ENCODE measurements at places on chromosomes 7 and 10.

DNA sequence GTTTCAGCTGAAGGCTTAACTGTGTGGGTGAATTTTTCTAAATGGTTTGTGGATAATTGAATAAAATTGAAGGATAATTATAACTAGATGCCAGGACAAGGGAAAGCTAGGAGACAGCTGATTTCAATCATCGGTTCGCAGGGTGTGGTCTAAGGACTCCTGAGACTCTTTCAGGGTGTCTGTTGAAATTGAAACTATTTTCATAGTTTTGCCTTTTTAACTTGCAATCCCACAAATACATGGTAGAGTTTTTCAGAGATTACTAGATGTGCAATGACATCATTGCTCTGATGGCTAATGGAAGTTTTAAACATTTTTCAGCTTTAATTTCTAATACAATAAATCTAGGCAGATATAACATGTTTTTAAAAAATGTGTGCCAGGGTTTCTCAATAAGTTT lies 18.5 kb downstream of the TRUB1 start:
- peak; percentile 17 for DNase-seq

DNA sequence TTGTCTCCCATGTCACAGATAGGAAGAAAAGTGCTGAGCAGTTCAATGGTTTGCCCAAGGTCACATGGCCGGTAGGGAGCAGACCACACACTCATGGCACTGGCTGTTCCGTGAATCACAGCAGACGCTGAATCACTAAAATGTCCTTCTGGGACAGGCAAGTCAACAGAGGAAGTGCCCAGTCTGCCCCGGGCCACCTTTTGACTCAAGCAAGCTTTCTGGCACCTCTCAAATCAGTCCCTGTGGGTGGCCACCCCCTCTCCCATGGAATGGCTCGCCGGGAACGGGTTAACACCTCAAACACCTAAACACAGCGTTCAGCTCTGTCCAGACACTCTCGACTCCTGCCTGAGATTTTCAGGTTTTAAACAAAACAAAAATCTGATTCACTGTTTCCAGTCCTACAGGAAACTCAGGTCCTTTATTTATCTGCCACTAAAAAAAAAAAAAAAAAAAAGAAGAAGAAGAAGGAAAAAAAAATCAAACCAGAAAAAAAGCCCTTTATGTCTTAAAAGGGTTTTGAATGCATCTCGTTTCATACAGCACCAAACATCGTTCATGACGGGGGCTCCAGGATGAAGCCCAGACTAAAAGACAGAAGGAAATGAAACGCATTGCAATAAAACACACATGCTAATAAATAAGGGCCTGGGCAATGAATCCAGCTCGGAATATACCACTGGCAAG lies 15.5 kb downstream of the CARD11 start:
- peak; percentile 38 for DNase-seq

- no peak for DNase-seq
These were observed 67.5 kb downstream of the CUX1 start for GRCh38 chr7:101884671-101885596.

DNA sequence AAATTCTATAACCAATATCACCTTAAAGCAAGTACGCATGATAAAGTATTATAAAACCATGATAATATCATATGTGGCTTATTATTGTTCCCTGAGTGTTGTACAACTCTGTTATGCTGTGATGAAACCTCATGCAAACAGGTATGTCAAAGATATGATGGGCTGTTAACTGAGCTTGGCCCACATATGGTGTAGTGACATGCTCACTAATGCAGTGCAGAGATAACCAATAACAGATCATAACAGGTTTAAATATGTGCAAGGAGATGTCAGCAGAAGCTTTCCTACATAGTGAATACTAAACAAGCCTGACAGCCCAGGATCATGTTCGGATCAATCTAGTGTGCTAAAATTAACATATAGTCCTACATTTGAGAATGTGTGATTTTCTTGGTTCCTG lies 9.6 kb downstream of the CFTR start:
- DNase-seq = no peak

GRCh38 chr10:104931612-104932134 lies 290.6 kb downstream of the SORCS3 start:
- DNase-seq = no peak

GRCh38 chr7:81833401-81833800 lies 63.6 kb upstream of the HGF start:
- DNase-seq = peak; percentile 2
